ENCODE measurements at places on chromosomes 2 and 18.

DNA sequence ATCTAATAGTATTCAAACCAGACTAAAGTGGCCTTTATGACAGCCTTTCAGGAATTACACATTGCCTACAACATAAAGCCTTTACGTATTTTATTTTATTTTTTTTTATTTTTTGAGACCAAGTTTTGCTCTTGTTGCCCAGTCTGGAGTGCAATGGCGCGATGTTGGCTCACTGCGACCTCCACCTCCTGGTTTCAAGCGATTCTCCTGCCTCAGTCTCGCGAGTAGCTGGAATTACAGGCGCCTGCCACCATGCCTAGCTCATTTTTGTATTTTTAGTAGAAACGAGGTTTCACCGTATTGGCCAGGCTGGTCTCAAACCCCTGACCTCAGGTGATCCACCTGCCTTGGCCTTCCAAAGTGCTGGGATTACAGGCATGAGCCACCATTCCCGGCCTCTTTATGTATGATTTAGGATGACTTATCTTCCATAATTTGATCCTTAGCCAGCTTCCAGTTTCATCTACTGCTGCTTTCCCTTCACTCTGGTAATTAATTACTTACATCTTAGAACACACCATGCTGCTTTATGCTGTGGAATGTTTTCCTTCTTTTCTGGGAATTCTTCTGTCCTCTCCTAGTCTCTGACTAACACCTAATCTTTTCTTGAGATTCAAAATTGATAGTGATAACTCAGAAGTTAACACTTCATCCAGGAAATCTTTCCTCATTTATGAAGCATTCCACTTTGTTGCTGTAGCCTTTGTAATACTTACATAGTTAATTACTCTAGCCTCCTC is 2.6 kb downstream of the USP14 start:
- DNase-seq, result no peak

DNA sequence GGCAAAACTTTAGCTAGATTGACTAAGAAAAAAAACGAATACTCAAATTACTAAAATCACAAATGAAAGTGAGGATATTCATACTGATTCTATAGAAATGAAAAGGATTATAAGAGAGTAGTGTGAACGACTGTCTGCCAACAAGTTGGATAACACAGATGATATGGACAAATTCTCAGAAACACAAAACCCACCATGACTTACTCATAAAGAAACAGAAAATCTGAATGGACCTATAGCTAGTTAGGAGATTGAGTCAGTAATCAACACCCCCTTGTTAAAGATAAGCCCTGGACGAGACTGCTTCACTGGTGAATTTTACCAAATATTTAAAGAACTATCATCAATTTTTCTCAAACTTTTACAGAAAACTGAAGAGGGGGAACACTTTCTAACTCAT is 108.8 kb upstream of the TMEM200C start:
- DNase-seq, result no peak

GRCh38 chr2:227717687-227718567 is at the start of gene SLC19A3:
Gene SLC19A3, minus strand, starts transcription at chr2:227718028. Its CDS starts 15,710 bp downstream, at chr2:227702318.
- peak; percentile 66 for DNase-seq

DNA sequence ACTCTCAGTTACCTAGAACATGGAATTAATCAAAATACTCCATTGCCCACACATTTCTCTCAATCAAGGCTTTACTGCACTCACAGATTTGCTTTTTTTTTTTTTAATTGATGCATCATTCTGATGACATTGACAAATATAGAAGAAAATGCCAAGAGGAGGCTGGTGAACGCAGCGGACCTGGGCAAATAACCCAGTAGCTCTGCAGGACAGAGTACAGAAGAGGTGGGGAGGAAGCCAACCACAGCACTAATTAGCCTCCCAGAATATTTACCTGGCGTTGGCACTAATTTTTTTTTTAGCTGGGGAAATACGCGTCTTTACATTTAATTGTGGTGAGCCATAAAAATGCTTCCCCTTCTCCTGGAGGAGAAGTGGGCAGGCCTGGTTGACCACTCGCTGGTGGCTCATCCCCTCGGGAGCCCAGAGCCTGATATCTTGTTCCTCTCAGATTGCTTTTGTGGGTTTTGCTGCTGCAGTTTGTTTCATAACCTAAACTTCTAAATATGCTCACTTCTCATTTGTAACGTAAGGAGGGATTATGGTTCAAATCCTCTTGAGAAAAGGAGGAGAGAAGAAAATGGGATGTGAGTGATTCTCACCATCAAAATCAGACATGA is 165.8 kb upstream of the EPB41L3 start:
- DNase-seq, result no peak

GRCh38 chr2:88265352-88266303 is 95.5 kb downstream of the THNSL2 start:
- peak; percentile 68 for DNase-seq

DNA sequence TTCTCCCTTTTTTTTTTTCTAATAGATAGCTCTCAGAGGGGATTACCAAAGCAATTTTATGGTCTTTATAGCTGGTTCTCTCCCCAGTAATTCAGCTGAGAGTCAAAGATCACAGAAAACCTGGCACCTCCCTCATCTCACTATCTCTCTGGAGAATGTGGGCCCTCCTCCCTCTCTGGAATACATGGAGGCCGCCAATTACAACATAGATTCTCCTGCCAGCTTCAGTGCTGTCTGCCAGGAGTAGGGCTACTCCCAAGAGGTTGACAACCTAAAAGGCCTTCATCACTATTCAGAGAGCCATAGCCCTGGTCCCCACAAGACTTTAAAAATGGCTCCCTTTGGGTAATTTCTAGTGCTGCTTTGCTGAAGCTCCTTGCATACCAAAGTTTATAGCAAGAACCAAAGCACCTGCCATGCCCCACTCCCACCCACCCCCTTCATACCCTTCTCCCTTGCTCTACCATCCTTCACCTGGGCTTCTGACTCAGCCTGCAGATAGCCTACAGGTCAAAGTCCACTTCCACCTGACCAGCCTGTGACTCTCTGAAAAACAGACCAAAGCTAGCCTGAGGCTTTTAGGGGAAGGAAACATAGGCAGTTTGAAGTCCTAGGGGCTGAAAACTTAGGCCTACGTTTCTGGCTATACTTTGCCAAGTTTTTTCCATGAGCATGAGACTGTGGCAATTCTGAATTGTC is 472.3 kb downstream of the TNS1 start:
- no peak for DNase-seq

GRCh38 chr2:37477921-37478320 is 133.5 kb downstream of the QPCT start:
- no peak for DNase-seq

GRCh38 chr2:129274918-129275317 is 704.5 kb upstream of the RAB6C start:
- no peak for DNase-seq

- DNase-seq, result peak; percentile 73
Observed at GRCh38 chr2:8148260-8149006, 533.4 kb upstream of the ID2 start.
